ENCODE measurements at places on chromosomes 2 and 18.

DNA sequence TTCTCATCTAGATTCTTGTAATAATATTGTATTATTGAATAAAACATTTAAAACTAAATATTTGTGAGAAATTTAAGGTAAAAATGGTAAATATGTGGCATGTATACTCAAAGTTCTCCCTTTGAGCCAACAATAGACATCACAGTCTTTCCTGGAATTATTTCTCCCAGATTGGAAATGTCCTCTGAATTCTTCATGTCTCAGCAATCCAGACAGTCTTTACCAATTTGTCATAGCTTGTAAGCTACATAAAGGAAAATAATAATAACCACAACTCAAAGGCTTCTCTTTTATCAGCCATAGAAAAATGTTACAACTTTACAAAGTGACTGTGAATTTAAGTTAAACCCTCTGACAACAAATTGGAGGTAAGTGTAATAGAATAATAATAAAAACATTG lies 784.9 kb downstream of the EPHA4 start:
- no peak for DNase-seq

- peak; percentile 88 for DNase-seq
These were observed 2.3 kb downstream of the ZFP36L2 start for GRCh38 chr2:43224131-43224570.

DNA sequence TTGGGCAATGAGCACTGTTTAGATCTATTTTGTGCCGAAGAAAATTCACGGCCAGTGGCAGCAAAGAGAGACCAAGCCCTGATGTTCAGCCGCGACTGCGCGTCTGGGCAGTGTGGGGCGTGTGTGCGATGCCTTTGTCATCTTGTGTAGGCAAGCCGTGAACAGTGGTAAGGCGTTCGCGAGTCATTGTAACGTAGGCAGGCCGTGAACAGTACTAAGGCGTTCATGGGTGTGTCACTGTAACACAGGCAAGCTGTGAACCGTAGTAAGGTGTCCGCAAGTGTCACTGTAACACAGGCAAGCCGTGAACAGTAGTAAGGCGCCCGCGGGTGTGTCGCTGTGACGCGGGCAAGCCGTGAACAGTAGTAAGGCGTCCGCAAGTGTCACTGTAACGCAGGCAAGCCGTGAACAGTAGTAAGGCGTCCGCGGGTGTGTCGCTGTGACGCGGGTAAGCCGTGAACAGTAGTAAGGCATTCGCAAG lies 99.9 kb downstream of the NFATC1 start:
- DNase-seq: peak; percentile 3

GRCh38 chr2:72145658-72146329 lies 1.9 kb downstream of the CYP26B1 start:
- no peak for DNase-seq

Data from activated CD4-positive, alpha-beta T cell treated with anti-CD3 and anti-CD28 coated beads for 36 hours (primary cell).